ENCODE measurements at places on chromosomes 16 and 17.

- peak; percentile 97 for DNase-seq
Measured at GRCh38 chr17:28710861-28711722, 596 bp downstream of the PROCA1 start.

GRCh38 chr17:17667947-17668346 is 13.3 kb upstream of the RAI1 start:
- no peak for DNase-seq

- DNase-seq, result no peak
Measured at GRCh38 chr16:2142942-2143877, 5.2 kb upstream of the RAB26 start.

- DNase-seq, result no peak
Measured at GRCh38 chr17:41489531-41489930, at the start of gene KRT36. Gene KRT36, minus strand, starts transcription at chr17:41489910. Its CDS starts 46 bp downstream, at chr17:41489864.

- no peak for DNase-seq
Measured at GRCh38 chr17:34482730-34483129, 96.7 kb upstream of the TMEM132E start.

DNA sequence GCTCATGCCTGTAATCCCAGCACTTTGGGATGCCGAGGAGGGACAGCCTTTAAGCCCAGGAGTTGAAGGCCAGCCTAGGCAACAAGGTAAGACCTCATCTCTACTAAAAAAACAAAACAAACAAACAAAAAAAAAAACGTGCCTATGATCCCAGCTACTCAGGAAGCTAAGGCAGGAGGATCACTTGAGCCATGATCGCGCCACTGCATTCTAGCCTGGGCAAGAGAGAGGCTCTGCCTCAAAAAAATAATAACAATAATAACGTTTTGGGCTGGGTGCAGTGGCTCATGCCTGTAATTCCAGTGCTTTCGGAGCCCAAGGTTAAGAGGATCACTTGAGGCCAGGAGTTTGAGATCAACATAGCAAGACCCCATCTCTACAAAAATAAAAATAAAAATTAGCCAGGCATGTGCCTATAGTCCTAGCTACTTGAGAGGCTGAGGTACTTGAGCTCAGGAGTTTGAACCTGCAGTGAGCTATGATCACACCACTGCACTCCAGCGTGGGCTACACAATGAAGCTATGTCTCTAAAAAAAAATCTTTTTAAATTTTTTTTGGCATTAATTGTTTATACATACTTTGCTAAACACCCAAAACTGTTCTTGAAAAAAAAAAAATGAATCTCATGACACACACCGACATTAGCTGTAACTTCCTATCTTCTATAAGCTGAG is 3.3 kb downstream of the PHLPP2 start:
- DNase-seq, result no peak

GRCh38 chr17:80830020-80830780 is 161.4 kb upstream of the CHMP6 start:
- DNase-seq, result no peak

DNA sequence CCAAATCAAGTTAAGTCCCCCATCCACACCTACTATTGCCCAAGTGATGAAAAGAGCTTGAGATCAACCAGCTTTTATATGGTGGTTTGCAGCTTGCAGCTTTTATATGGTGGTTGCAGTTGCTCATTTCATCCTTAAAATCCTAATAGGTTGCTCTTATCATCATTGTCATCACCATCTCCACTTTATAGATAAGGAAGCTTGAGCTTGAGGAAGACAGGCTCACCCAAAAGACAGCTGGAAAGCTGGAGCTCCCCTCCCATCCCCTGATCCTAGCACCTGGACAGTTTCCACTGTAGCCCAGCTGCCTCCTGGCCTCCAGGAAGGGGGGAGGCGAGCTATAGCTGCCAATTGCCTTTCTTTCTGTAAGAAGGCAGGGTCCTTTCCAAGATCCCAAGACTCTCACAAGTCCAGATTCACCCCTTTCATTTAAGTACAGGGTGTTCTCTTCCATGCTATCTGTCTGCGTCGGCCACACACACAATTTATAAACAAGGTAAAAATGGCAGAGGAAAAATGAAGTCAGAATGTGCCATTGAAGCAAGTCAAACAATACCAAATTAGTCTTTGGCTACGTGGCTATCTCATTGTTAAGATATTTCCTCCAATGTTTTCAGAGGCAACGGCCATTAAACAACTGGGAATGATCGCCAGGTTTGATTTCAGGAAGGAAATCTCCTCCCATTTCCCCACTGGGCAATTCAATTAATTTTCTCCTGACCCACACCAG is 63.3 kb downstream of the PECAM1 start:
- DNase-seq, result peak; percentile 44

- DNase-seq, result peak; percentile 59
Measured at GRCh38 chr17:44362459-44362948, 1.1 kb downstream of the FAM171A2 start.

- peak; percentile 59 for DNase-seq
Measured at GRCh38 chr17:82303944-82304808, 13.2 kb downstream of the CD7 start.

GRCh38 chr16:10981697-10982216 is 37.4 kb downstream of the CLEC16A start:
- peak; percentile 31 for DNase-seq

- peak; percentile 81 for DNase-seq
Measured at GRCh38 chr17:78132084-78132676, 1.6 kb downstream of the TMC8 start.

DNA sequence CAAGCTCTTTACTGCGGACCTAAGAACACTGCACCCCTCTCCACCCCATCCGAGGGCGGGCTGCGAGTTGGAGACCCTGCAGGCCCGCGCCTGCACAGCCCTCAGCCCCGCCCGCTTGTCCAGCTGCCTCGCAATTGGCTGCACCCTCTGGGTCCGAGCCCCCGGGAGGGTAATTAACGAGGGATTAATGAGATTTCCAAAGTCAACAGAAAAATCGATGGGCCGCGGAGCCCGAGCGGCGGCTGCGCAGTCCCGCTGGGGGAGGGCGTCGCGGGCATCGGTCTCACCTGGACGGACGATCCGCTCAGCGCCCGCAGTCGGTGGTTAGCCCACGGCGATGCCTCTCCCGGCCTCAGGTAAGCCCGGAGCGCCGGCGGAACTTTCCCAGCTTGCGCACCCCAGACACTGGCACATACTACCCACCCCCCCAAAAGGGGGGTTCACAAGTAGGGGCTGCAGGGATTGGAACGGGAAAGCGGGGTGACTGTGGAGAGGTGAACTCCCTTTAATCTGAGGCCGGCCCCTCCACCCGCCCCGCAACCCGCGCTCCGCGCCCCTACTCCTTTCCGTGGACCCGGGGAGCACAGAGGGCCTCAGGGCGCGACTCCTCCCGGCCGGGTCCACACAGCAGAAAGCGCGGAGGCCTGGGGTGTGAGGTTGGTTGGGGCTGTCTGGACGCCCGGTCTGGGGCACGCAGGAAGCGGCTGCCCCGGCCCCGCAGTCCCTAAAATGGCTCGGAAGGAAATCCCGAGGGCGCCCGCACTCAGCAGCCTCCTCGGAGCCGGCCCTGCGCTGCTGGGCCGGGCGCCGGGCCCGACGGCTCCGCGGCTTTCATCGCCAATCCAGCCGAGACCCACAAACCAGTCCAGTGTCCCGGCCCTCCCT is at the start of gene OTOP3:
TSS of gene OTOP3 (plus strand) at position 314 of the 885 bp plus-strand sequence. CDS start at position 338, 24 bp downstream.
- no peak for DNase-seq

DNA sequence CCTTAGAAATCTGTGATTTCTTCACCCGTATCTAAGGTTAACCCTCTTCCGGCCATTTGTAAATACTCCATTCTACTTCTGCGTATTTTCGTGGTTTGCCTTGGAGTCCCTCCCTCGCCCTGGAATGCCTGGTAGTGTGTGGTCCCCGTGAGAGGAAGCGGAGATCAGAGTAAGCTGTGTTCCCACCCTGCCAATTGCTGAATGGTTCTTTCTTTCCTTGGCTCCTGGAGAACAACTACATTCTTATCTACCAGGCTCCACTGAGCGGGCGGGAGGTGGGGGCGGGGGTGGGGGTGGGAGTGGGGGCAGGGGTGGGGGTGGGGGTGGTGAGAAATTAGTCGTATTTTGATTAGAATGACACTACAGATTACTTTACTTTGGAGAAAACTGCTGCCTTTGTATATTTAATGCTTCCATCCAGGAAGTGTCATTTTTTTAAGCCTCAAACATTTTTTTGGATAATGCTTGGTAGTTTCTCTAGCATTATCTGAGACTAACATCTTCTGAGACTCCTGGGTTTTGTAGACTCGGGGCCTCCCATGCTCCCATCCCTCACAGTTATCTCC is 20.9 kb upstream of the FASN start:
- DNase-seq, result peak; percentile 66

- no peak for DNase-seq
Measured at GRCh38 chr17:36468903-36469635, 17.4 kb upstream of the ZNHIT3 start.

DNA sequence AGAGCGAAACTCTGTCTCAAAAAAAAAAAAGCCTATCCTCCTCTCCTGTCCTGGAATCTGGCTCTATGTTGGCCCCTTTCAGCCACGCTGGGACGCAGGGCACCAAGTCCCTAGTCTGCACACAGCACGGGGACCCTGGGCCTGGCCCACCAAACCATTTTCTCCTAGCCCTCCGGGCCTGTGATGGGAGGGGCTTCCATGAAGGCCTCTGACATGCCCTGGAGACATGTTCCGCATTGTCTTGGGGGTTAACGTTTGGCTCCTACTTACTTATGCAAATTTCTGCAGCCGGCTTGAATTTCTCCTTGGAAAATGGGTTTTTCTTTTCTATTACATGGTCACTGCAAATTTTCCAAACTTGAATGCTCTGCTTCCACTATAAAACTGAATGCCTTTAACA is 12.6 kb upstream of the GPT2 start:
- DNase-seq, result no peak

- no peak for DNase-seq
Measured at GRCh38 chr16:12315330-12316136, 339.0 kb downstream of the SNX29 start.

GRCh38 chr17:68384941-68385340 is 72.4 kb downstream of the WIPI1 start:
- no peak for DNase-seq

GRCh38 chr17:81324851-81325713 is 30.0 kb upstream of the SLC38A10 start:
- no peak for DNase-seq

GRCh38 chr16:22937169-22937568 is 123.2 kb downstream of the HS3ST2 start:
- DNase-seq, result no peak

- no peak for DNase-seq
Measured at GRCh38 chr16:6160303-6160702, 1062.7 kb upstream of the EEF2KMT start.

Measured in lung (tissue), 17 donors.